MCF 10A (cell line): ENCODE measurements at places on chromosomes 11 and 22.

GRCh38 chr22:31853736-31854495, 90.4 kb upstream of the YWHAH start:
- peaks cover 28% of the 10 kb centered on the region for H3K36me3 ChIP-seq
- no peaks in the 10 kb centered on the region for H3K27me3 ChIP-seq
- H3K27ac ChIP-seq = no peak overlapping the region
- H3K4me1 ChIP-seq = no peaks in the 10 kb centered on the region
- no peak for DNase-seq

DNA sequence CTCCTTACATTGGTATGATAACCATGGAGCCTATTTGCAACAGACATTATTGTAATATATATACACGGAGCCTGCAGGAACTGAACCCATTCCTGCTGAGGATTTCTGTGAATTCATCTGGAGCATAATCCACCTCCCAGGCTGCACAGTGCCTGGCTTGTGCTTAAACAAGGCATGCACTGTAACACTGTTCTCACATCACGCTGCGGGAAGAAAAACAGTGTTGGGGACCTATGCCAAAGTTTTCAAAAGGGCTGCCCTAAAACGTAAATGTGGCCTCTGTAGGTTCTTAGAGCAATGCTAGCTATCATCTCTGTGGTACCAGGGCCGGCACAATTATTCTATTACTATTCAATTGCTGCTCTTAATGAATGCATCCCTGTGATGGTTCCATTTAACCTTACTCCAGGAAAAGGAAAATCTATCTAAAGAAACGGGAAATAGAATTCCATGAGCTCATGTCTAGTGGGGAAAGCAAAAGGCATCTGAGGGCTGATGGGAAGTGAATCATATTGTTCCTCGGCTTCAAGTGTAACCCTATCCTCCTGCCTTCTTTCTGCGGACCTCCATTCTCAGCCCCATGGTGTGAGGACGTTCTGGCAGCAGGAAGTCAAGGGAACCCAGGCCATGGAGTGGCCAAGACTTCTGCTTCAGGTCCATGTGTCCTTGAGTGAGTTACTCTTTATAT, 525.5 kb downstream of the SOX6 start:
- no peak for DNase-seq
- H3K27me3 ChIP-seq = no peaks in the 10 kb centered on the region
- H3K36me3 ChIP-seq = no peaks in the 10 kb centered on the region
- H3K27ac ChIP-seq = no peak overlapping the region

DNA sequence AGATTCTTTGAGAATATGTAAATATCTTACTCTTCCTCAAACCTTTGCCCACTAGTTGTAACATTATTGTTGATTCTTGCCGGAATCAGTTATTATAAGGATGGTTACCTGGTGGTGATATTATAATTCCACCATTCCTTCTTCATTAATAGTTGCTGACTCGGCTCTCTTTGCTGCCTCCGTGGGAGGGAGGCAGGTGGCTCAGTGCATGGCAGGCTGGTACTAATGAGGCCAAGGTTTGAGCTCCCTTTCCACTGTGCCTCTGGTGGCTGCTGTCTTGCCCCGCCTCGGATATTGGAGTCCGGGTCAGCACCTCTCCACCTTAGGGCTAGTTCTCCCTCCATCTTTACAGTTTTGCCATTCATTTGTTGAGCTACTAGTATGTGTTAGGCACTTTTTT, 12.7 kb downstream of the CD6 start:
- no peaks in the 10 kb centered on the region for H3K27me3 ChIP-seq
- H3K27ac ChIP-seq = no peak overlapping the region
- H3K4me3 ChIP-seq = no peak overlapping the region
- H3K4me1 ChIP-seq = peaks cover 11% of the 10 kb centered on the region

DNA sequence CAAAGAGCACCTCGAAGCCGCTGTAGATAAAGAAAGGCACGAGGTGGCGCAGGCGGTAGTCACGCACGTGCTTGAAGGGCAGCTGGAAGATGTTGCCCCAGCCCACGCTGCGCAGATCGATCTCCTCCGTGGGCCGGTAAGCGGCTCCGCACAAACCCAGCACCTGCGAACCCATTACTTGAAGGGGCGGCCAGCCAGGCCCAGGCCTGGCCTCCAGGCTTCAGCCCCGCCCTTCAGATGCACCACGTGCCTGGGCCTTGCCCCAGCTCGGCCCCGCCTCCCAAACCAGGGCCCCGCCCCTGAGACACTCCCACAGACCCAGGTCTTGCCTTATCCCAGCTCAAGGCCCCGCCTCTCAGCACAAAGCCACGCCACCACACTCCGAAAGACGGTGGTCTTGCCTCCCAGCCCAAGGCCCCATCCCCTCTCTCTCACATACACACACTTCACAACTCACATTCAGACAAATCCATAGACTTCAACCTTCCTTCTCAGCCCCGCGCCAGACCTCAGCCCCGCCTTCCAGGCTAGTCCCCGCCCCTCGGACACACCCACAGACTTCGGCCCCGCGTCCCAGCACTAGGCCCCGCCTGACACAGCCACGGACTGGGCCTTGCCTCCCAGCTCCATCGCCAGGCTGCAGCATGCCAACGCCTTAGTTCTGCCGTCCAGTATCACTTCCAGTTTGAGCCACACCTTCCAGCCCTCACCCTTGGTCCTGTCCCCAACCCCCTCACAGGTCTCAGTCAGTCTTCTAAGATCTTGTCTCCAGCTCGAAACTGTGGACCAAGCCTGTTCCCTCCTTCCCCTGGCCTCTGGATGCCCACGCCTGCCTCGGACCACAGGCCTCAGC, 7.0 kb downstream of the UNC93B1 start:
- no peaks in the 10 kb centered on the region for H3K27me3 ChIP-seq
- no peak overlapping the region for H3K27ac ChIP-seq
- DNase-seq = peak; percentile 46
- no peak overlapping the region for H3K4me3 ChIP-seq
- peaks cover 9% of the 10 kb centered on the region for H3K36me3 ChIP-seq

DNA sequence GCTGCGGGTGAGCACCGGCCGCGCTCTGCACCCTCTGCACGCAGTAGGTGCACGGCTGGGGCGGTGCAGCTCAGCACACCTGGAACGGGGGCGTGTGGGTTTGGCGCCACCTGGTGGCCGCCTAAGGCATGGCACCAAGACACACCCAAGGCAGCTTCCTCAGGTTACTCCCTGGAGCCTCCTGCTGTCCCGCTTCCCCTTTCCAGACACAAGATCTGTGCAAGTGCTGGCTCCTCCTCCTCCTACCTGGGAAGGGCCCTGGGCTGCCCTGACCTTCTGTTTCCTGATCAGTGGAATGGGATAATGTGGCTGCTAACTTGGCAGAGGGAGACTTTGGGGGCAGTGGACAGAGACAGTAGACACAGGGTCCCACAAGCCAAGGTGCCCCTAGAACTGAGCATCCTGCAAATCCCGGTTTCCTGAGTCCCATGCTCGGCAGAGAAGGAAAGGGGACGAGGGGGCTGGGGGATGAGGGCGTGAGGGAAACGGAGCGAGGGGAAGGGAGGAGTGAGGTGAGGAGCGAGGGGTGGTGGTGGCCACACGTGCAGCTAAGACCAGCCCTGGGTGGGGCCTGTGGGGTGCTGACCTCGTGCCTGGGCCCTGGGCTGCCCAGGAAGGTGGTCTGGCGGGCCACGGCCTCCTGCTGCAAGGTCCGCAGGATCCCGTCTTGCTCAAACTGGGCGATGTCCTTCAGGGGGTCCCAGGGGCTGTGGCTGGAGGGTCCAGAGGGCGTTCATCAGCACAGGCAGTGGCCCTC, 34.8 kb upstream of the CARS1 start:
- H3K4me3 ChIP-seq = no peak overlapping the region
- no peak overlapping the region for H3K27ac ChIP-seq
- peaks cover 83% of the 10 kb centered on the region for H3K36me3 ChIP-seq
- peaks cover 27% of the 10 kb centered on the region for H3K4me1 ChIP-seq
- no peaks in the 10 kb centered on the region for H3K27me3 ChIP-seq

DNA sequence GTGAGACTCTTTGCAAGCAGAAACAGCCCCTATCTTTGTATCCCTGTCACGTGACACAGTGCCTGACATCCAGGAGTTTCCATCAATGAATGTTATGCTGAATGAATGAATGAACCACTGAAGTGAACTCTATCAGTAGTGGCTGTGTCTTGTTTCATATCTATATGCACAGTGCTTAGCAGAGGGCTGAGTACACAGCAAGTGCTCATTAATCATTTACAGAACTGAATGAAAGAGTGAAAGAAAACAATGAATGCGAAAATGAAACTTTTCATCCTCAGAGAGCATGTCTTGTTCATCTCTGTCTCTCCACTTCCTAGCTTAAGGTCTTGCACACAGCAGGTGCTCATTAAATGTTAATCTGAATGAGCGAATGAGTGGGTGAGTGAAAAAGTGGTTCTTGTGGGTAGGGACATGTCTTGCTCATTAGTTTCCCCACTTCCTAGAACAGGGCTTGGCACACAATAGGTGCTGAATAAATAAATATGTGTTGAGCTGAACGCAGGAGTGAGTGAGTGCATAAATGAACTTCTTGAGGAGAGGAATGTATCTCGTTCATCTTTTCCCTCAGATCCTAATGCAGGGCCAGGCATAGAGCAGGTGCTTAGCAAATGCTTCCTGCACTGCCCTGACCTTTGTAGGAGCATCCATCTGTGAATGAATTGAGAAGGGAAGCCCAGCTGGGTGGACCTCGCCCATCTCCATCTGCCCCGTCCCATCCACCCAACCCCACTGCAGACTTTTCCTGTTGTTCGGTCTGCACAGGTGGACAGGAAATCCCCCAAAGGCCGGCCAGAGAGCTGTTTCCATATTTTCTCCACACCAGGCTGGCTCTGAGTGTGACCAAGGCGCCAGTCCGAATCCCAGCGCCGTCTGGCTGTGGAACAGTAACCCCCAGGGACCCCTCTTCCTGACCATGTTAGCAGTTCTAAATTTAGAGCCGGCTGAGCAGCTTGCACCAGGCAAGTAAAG, 113.4 kb upstream of the CRYBB3 start:
- H3K27me3 ChIP-seq = no peaks in the 10 kb centered on the region
- H3K36me3 ChIP-seq = peaks cover 46% of the 10 kb centered on the region
- no peak for DNase-seq

DNA sequence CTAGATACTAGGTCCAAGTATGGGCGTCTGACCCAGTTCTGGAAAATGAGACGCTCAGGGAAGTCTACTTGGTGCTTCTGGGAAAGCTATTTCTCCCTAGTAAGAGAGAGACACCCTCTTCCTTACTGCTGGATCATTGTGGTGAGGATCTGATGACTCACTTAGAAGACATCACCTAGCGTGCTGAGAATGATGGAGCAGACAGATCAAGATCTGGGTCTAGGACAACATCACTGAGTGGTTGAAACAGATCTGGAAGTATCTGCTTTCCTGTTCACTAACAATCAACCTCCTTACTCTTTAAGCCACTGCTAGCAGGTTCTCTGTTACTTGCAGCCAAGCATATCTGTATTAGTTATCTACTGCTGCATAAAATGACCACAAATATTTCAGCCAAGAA, 38.3 kb upstream of the HMGXB4 start:
- H3K27ac ChIP-seq = no peak overlapping the region
- H3K4me1 ChIP-seq = no peaks in the 10 kb centered on the region
- H3K27me3 ChIP-seq = peaks cover 9% of the 10 kb centered on the region
- peak; percentile 43 for DNase-seq

- H3K27ac ChIP-seq = no peak overlapping the region
- no peaks in the 10 kb centered on the region for H3K27me3 ChIP-seq
- no peak overlapping the region for H3K4me3 ChIP-seq
- peaks cover 7% of the 10 kb centered on the region for H3K36me3 ChIP-seq
- no peak for DNase-seq
These were observed 24.1 kb upstream of the WNT7B start for GRCh38 chr22:46001046-46001425.

DNA sequence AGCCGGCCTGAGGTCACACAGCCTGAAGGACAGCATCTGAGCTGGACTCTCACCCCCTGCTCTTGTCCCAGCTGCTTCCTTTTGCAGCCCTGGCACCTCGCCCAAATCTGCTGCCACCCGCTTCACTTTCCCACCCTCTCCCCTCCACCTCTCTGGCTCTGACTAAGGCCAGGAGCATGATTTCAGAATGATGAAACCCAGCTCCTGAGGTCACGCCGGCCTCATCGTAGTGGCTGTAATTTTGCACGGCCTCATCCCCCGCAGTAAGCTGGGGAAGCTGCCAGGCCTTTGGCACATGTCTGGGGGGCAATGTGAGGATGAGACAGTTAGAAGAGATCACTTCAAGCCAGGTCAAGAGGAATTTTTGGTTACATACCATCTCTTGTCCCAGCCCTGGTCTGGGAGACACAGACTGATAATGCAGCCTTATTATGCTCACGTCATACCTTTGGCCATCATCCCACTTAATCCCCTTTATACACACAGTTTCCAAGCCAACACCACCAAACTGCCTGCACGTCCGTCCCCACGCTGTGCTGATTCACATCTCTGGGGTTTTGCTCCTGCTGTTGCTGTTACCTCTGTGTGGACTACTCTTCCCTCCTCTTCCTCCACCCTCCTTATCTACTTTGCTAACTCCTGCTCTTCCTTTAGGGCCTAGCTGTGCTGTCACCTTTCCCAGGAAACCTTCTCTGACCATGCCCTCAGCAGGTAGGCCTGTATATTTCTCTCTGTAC, 58.1 kb downstream of the CHRDL2 start:
- H3K4me3 ChIP-seq = no peak overlapping the region
- H3K4me1 ChIP-seq = peaks cover 20% of the 10 kb centered on the region
- peak overlapping the region; percentile 73 for H3K27ac ChIP-seq
- H3K27me3 ChIP-seq = no peaks in the 10 kb centered on the region
- peak; percentile 96 for DNase-seq

DNA sequence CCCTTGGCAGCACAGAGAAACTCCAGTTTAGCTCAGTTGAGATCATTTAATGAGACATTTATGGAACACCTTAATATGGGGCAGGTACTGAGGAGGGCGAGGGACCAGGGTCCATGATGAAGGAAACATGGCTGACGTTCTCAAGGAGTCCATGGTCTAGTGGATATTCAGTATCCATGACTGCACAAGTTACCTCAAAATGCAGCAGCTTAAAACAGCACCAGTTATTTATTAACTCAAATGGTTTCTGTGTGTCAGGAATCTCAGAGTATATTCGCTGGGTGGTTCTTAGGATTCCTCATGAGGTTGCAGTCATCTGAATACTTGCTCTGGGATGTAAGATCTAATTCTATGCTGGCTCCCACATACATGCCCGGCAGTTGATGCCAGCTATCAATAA, 346.8 kb downstream of the LARGE1 start:
- H3K27me3 ChIP-seq = no peaks in the 10 kb centered on the region
- no peaks in the 10 kb centered on the region for H3K4me1 ChIP-seq
- no peak for DNase-seq
- H3K4me3 ChIP-seq = no peak overlapping the region
- H3K27ac ChIP-seq = no peak overlapping the region
- no peaks in the 10 kb centered on the region for H3K36me3 ChIP-seq

GRCh38 chr11:89275966-89276365, 98.3 kb downstream of the TYR start:
- no peaks in the 10 kb centered on the region for H3K36me3 ChIP-seq
- DNase-seq = no peak
- no peak overlapping the region for H3K27ac ChIP-seq
- H3K4me3 ChIP-seq = no peak overlapping the region
- no peaks in the 10 kb centered on the region for H3K4me1 ChIP-seq

GRCh38 chr11:130206141-130206540, 46.6 kb downstream of the ST14 start:
- H3K36me3 ChIP-seq = peaks cover 5% of the 10 kb centered on the region
- H3K4me3 ChIP-seq = no peak overlapping the region
- H3K27ac ChIP-seq = no peak overlapping the region
